Fibroblast of skin of scalp (primary cell): ENCODE measurements at places on chromosomes 5 and 9.
A peak's percentile ranks its signal among the peaks of the same experiment; 100 is the strongest.

- peak; percentile 97 for DNase-seq
Measured at GRCh38 chr5:78586251-78586650, 62.3 kb downstream of the LHFPL2 start.

GRCh38 chr9:12464910-12465512 lies 228.2 kb upstream of the TYRP1 start:
- peak; percentile 25 for DNase-seq

DNA sequence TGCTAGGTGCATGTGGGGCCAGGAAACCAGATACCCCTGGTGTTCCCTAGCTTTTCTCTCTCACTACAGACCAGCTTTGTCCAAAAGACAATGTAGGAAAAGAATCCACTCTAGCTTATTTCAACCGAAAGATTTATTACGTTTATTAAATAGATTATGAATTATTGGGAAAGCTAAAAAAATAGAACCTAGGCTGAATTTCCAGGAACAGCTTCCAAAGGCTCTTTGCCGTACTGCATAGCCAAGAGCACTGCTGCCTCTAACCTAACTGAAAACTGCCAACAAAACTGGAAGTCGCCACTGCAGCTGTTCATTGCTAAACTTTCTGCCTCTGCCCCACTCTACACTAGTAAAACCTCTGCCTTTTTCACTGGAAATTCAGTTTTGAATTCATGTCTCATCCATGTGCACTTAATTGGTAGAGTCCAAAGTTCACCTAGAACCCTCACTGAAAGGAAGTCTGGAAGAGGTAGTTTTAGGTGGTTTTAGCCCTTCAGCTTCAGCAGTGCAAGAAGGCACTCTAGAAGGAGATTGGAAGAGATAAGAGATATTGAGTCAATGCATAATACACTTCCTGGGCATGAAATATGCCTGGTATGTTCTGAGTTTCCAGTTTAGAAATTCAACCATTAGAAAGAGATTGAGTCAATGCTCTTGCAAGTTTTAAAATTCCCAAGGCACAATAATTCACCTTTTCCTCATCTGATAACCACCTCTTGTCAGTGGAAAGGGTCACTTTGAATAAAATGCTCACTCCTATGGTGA lies 927.9 kb downstream of the MAT2B start:
- no peak for DNase-seq

DNA sequence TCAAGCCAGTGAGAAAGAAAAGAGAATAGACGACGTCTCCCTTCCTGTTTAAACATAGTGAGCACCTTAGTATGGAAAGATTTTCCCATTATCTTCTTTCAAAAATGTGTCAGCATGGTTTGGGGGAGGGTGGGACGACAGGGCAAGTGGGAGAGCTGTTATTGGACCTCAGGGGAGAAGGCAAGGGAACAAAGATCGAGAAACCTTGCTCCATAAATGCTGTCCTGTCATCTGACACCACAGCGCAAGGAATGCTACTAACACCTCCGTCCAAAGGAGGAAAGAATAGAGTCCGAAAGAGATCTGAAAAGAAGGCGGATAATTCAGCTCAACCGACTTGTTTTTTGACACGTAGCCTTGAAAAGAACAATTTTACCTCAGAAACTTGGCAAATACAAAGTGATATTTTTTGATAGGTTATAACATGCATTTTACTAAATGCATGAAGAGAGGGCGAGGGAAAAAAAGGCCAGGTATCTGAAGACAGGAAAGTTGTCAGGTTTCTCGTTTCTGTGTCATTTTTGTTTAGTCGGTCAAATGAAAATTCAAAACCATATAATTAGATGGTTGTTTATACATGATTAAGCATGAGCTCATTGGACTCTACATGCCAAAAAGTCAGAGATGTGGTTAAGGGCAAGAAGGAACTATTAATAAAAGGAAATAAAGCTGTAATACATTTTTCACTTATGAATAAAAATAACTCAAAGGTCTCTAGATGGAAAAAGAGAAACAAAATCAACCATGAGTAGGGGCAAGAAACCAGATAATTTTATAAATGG lies 155.7 kb downstream of the GLIS3 start:
- peak; percentile 79 for DNase-seq

DNA sequence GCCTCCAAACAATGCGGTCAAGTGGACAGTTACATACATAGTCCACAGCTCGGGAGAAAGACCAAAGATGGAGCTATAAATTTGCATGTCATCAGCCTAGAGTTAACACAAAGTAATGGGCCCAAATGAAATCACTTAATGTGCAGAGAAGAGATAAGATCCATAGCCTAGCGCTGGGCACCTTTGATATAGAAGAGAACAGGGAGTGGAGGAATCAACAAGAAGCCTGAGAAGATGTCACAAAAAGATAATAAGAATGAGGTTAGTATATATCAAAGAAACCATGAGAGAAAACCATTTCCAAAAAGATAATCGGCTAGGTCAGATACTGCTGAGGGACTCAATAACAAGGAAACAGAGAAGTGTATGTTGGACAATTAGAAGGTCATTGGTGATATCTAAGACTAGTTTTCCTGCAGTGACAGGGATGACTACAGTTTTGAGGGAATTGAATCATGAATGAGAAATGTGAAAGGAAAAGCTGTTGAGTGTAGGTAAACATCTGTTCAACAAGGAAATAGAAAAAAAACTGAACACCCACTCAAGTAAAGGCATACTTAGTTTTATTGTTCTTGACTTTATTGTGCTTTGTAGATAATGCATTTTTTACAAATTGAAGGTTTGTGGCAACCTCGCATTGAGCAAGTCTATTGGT lies 68.7 kb upstream of the CDH6 start:
- DNase-seq: no peak

DNA sequence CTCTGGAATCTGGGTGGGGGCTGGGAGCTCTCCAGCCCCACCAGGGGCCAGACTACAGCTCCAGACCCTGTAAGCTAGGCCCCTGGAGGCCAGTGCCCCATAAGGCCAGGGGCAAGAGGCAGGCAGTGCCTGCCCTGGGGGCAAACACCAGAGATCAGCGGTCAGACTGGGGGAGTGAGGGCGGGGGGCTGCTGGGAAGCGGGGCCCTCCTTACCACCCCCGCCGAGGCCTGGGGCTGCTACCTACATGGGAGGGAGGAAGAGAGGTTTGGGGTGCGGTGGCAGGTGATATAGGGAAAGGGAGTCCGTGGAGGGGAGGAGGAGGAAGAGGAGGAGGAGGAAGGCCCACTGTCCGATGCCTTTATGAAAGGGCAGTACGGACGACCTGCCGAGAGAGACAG lies 12.7 kb downstream of the PRR7 start:
- DNase-seq: no peak

DNA sequence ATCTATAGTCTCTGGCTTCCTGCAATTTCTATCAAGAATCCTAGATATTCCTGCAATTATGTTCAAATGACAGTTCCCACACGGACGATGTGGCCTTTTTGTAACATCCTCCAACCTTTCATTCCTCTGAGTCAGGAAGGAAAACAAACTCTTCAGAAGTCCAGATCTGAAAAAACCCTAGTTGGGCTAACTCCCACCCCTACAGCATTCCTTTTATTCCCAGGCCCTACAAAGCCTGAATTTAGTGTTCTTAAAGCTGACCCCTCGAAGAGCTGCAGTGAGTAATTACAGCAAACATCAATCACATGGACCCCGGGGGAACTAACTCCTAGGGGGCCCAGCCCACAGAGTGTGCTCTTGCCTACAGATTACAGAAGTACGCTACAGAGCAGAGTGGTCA lies 99.7 kb downstream of the SERINC5 start:
- peak; percentile 75 for DNase-seq

DNA sequence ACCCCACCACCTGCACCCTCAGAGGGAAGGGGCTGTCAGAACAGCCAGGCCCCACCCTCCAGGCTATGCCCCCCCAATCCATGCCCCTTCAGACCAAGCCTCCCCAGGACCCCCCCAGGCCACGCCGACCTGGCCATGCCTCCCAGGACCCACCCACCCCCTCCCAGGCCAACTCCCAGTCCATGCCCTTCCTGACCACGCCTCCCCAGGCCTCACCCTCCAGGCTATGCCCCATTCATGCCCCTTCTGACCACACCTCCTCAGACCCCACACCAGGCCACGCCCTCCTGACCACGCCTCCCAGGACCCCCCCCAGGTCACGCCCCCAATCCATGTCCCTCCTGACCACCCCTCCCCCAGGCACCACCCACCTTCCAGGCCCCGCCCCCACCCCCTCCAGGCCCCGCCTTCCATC lies 27.6 kb downstream of the TPPP start:
- no peak for DNase-seq

DNA sequence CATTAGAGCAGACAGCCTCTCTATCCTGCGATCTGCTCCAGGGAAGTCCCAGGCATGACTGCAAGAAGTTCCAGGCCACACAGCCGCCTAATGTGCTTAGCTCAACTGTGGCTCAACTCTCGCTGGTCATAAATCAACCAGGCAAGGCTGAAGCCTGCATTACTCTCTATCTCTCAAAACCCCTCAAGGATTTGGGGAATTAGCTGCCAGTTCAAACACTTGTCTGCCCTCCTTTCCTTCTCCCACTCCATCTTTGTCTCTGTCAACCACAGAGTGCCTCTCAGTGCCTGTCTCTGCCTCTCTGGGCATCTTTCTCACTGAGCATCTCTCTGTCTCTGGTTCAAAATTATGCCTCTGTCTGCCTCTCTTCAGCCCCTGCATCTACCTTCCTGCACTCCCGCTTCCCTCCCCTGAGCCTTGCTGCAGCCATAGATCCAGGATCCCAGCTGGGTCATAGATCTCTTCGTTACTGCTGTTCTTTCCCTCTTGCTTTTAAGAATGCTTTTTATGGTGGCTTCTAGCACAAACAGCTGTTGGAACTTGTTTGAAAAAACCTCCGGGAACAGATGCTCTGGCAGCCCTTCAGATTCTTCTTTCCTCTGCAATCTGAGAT lies 27.9 kb upstream of the GALNT10 start:
- no peak for DNase-seq

GRCh38 chr5:56757077-56757476 lies 58.3 kb upstream of the MAP3K1 start:
- DNase-seq: peak; percentile 14

DNA sequence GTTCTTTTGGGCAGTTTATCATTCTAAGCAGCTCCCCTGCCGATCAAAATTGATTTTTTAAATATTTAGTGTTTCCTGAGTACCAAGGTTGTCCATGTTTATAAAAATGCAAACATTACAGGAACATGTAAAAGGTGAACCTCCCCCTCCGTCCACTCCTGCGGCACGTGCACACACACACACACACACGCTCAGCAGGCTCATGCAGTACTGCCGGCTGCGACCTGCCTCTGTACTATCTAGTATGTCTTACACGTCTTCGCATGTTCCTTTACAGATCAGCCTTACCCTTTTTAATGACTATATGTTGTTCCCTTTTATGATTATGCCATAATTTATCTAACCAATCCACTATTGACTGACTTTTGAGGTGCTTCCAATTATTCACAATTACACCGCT lies 121.8 kb upstream of the LMX1B start:
- no peak for DNase-seq

- DNase-seq: no peak
Measured at GRCh38 chr9:4886698-4887097, 94.0 kb downstream of the RCL1 start.

DNA sequence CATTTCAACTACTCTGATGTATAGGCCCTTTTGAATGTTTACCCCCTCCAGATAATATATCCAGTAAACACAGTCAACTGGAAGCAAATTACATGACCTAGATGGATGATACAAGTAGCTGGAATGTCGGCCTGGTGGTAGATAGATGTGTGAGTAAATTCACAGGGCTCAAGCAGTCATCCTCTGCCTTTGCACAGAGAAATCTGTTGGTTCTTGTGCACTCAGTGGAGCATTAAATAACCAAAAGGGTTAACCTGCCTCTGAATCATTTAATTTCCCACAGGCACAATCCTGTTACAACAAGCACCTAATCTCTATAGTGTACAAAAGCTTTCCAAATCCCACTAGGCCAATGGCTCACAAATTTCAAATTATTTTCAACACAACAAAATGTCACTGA lies 668.3 kb downstream of the DNAH5 start:
- DNase-seq: no peak
